ENCODE measurements at places on chromosomes 5 and 9. TPM values are rescaled to one million over a fixed set of nuclear protein-coding genes. Genes with fewer than 3 reads are reported as not detected.

AJM1 gene
- 0.73 TPM for total RNA-seq

WNT8A gene
- total RNA-seq, result not detected

ASS1 gene
- 188 TPM for total RNA-seq

C9orf43 gene
- total RNA-seq, result not detected

SPACA9 gene
- 2.3 TPM for total RNA-seq

WWC1 gene
- total RNA-seq, result 4.9 TPM

C5orf46 gene
- not detected for total RNA-seq

Data from subcutaneous preadipocyte (primary cell).